ENCODE measurements at places on chromosomes 6 and 20. TPM values are rescaled to one million over a fixed set of nuclear protein-coding genes. Genes with fewer than 3 reads are reported as not detected.

The TRIM31 gene
- not detected for total RNA-seq

The OR2J3 gene
- not detected for total RNA-seq

DNA sequence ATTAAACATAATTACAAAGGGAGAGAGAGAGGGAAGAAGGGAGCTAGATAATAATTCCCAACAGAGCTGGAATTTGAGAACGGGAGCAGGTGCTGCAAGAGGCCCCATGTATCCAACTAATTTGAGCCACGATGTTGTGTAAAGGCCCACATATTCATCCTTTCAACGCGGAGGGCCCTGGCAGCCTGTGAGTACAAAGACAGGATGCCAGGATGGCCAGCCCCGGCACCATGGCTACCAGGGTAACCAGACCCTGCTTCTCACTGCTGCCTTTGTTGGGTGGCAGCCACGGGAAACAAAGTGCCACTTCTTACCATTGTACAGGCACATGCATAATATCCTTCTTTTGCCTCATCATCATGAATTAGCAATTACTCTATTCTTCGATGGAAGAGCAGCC, 492.0 kb upstream of the NRSN1 start:
- DNase-seq: no peak

DNA sequence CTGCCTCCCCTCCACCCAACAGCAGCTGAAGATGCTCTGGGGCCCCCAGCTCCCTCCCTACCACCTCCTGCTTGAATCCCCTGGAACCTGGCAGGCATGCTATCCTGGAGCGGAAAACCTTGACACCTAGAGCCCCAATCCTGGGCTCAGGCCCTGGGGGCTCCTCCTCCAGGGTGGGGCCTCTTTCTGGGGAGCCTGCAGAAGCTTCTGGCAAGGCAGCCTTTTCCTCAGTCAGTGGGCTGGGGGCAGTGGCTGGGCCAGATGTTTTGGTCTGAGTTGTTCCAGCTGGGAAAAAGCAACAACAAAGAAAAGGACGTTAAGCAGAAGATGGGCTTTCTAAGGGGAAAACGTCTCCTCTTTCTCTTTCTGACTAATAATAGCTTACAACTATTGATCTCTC, 21.1 kb downstream of the KIAA1755 start:
- DNase-seq: no peak

DNA sequence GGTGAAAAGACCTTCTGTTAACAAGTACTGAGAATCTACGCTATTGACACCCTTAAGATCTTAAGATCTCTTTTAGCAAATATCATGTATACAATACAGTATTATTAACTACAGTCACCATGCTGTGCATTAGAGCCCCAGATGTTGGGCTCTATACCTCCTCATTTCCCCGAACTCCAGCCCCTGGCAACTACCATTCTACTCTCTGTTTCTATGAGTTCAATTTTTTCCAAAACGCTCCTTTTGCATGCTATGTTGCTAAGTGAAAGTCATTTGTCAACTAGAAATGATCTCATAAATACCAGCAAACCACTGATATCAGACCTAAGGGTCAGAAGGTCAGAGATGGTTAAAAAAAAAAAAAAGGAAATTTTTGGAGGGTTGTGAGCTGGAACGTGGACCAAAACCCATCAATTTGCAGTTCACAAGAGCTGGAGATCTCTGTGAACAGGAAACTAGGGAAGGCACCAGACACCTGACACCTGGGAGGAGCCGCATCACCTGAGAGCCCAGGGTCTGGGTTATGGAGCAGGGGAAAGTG, 122.0 kb upstream of the KCNK16 start:
- DNase-seq: no peak

GRCh38 chr6:139751179-139751578, 376.7 kb upstream of the CITED2 start:
- no peak for DNase-seq

Data from tibial nerve (tissue), 4 donors.